ENCODE measurements at places on chromosomes 7 and 10.
A peak's percentile ranks its signal among the peaks of the same experiment; 100 is the strongest.

DNA sequence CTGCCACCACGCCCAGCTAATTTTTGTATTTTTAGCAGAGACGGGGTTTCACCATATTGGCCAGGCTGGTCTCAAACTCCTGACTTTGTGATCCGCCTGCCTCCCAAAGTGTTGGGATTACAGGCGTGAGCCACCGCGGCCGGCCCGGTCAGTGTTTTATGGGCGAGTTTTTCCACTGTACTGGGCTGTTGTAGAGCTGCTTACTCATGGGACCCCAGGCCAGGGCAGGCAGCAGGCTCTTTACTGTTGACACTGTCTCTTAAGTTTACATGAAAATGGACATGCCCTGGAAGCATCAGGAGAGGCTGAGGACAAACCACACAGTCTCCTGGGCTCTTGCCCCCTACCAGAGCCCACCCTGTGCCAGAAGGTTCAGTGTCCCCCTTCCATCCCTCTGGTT is 11.2 kb downstream of the NACAD start:
- no peak overlapping the region for H3K27ac ChIP-seq
- H3K4me3 ChIP-seq: no peak overlapping the region
- no peaks in the 10 kb centered on the region for H3K4me1 ChIP-seq

DNA sequence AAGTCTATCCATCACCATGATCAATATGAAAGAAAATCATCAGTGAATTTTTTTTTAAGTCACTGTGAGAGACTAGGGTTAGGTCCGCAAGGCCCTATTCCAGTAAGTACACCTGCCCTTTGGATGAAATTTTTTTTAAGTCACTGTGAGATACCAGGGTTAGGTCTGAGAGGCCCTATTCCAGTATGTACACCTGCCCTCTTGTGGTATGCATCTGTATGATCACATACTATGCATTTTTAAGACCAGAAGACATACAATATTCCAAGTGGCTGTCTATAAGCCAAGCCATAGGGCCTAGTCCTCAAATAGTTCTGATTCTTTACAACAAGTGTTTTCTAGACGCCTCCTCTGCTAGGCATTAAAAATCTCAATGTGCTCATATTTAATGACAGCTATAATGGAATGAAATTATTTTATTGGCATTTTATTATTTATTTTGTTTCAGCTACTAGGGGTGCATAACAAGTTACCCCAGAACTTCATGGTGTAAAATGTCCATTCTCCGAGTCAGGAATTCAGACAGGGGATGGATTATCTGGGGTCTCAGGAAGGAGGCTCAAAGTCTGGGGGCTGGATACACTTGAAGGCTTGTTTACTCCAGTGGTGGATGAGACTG is 53.1 kb downstream of the TEX36 start:
- no peak for DNase-seq
- H3K27me3 ChIP-seq: peaks cover 11% of the 10 kb centered on the region
- H3K27ac ChIP-seq: no peak overlapping the region
- H3K36me3 ChIP-seq: no peaks in the 10 kb centered on the region

DNA sequence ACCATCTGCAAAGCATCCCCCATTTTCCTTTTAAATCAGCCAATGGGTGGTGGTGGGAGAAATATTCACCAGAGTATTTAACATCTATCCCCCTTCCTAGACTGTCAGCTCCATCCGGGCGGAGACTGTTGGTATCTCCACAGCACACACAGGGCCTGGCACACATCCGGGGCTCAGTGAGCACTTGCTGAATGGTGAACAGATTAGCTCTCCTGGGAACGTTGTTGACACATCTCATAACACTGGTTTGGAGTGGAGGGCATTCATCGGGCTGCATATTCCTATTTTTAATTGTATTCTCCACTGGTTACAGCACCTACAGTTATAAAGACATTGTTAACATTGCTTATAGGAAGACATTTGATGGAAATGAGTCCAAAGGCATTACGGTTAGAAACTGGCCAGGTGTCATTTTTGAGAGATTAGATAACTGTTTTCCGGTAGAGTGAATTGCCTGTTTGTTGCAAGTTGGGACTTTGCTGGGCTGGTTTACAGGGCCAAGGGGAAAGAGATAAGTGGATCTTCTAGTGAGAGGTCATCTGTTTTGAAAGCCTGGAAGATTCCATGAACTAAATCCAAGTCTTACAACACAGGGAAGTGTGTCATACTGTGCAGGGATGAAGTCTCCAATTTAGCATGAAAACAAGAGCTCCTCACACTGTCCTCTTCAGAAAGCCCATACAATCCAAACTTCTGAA is 101.8 kb downstream of the EGFR start:
- 0 out of 2 replicates have a peak, but pooled peaks cover 2% of the 10 kb centered on the region for H3K36me3 ChIP-seq
- H3K4me3 ChIP-seq: no peak overlapping the region
- H3K27ac ChIP-seq: no peak overlapping the region
- no peak for DNase-seq
- no peaks in the 10 kb centered on the region for H3K27me3 ChIP-seq

DNA sequence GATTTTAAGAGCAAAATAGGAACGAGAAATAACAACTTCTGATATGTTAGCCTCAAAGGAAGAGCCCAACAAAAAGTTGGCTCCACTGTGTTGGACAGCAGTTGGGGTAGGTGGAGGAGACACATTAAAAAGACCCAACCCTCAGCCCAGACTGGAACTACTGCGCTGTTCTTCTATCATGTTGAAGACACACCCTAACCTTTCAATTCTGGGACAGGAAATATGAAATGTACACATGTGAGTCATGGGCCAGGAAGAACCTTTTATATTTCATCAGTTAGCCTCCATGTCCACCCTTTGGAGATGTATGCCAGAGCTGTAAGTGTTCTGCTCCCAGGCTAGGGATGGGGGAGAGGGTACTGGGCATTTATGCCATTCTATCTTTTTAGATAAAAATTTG is 22.1 kb downstream of the CLDN12 start:
- no peak overlapping the region for H3K27ac ChIP-seq
- no peak overlapping the region for H3K4me3 ChIP-seq
- no peaks in the 10 kb centered on the region for H3K4me1 ChIP-seq
- no peak for DNase-seq

GRCh38 chr7:48390388-48391327 is 219.4 kb downstream of the ABCA13 start:
- H3K4me1 ChIP-seq: peaks cover 24% of the 10 kb centered on the region
- DNase-seq: no peak
- H3K4me3 ChIP-seq: no peak overlapping the region
- no peaks in the 10 kb centered on the region for H3K36me3 ChIP-seq

GRCh38 chr10:8405596-8405995 is 351.1 kb downstream of the GATA3 start:
- no peak overlapping the region for H3K4me3 ChIP-seq
- peaks cover 4% of the 10 kb centered on the region for H3K4me1 ChIP-seq
- H3K27me3 ChIP-seq: no peaks in the 10 kb centered on the region
- no peak for DNase-seq

- H3K4me3 ChIP-seq: no peak overlapping the region
- no peak overlapping the region for H3K27ac ChIP-seq
- no peaks in the 10 kb centered on the region for H3K4me1 ChIP-seq
- H3K27me3 ChIP-seq: no peaks in the 10 kb centered on the region
These were observed 314.0 kb downstream of the DNAJB6 start for GRCh38 chr7:157650801-157651200.

- peaks cover 10% of the 10 kb centered on the region for H3K4me1 ChIP-seq
- no peak overlapping the region for H3K27ac ChIP-seq
- DNase-seq: peak; percentile 67
These were observed 24.6 kb upstream of the ITGA8 start for GRCh38 chr10:15744217-15744865.

- no peaks in the 10 kb centered on the region for H3K36me3 ChIP-seq
- no peak overlapping the region for H3K4me3 ChIP-seq
- no peaks in the 10 kb centered on the region for H3K4me1 ChIP-seq
- no peak overlapping the region for H3K27ac ChIP-seq
- DNase-seq: no peak
- H3K27me3 ChIP-seq: no peaks in the 10 kb centered on the region
These were observed 107.9 kb downstream of the PPP1R17 start for GRCh38 chr7:31794851-31795344.

DNA sequence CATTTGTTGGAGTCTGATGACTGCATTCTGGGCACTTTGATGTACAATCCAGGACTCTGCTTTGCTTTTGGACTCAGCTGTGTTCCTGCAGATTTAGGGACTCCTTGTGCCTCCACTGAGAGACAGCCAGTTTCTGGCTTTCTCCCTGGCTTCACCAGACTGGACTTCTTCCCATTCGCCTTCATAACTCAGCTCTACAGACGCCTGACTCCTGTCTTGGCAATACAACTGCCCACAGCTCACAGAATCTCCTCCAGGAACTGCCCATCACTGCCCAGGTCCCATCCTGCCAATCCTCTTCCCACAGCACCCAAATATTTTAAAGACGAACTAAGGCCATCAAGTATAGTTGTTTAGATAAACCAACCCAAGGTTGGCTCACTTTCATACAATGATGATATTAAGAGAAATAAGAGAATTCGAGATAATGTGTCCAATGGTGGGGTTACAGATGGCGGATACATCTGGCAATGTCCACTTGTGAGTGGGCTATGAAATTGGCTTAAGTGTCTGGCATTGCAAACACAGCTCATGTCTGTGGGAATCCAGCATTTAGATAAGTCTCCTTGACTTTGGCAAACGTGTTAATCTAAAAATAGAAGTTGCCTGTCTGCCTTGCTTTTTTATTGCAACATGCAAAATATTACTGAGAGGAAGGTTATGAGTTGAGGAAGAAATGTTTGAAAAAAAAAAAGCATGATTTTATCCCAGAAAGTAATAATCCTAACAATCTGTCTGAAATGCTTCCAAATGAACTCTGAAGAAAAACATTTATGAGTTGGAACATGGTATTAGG is 95.1 kb downstream of the ITGA8 start:
- H3K27me3 ChIP-seq: no peaks in the 10 kb centered on the region

DNA sequence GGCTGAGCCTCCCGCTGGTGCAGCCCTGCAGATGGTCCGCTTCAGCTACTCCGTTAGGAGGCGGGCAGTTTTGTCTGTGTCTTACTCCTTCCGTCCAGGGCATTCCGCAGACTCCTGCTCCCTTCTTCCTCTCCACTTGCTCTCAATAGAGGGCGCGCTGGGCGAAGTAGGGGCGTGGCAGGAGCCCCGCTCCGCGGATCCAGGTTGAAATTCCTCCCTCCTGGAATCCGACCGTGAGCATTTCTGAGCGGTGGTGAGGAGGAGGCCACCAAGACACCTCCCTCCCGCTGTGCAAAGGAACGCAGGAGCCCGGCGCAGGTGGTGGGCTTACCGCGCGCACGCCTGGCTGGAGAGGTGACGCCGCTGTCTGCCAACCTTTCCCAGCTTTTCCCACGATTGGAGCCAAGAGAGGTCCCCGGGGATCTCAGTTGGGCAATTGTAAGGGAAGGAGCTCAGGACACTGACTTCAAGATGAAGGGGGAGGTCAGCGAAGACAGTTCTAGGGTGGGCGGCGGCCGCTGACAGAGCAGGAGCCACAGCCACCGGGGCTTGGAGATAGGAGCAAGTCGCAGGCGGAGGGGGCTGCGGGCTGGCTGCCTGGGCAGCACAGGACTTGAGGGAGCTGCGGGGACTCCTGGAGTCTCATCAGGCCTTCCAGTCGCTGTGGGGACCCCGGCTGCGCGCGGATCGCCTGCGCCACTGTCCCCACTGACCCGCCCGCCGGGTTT is 1011.3 kb downstream of the XPNPEP1 start:
- H3K27ac ChIP-seq: no peak overlapping the region
- H3K4me1 ChIP-seq: peaks cover 8% of the 10 kb centered on the region
- no peaks in the 10 kb centered on the region for H3K27me3 ChIP-seq
- H3K36me3 ChIP-seq: no peaks in the 10 kb centered on the region
- peak; percentile 74 for DNase-seq

- H3K27me3 ChIP-seq: no peaks in the 10 kb centered on the region
- H3K4me3 ChIP-seq: no peak overlapping the region
- DNase-seq: no peak
- H3K27ac ChIP-seq: no peak overlapping the region
- no peaks in the 10 kb centered on the region for H3K36me3 ChIP-seq
These were observed 412.1 kb downstream of the SUGCT start for GRCh38 chr7:40546616-40547501.

- no peaks in the 10 kb centered on the region for H3K4me1 ChIP-seq
- DNase-seq: no peak
- no peaks in the 10 kb centered on the region for H3K27me3 ChIP-seq
- no peak overlapping the region for H3K27ac ChIP-seq
- H3K4me3 ChIP-seq: no peak overlapping the region
These were observed 17.6 kb downstream of the RSU1 start for GRCh38 chr10:16799621-16800020.

DNA sequence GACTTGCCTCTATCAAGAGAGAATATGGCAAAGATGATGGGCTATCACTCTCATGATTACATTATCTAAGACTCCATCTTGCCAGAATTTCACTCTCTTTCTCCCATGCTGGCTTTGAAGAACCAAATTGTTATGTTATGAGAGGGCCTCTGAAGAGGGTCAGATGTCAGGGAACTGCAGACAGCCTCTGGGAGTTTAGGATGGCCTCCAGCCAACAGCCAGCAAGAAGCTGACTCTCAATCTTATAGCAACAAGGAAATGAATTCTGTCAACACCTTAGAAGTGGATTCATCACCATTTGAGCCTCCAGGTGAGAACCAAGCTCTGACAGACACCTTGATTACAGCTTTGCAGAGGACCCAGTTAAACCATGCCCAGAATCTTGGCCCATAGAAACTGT is 33.6 kb downstream of the ZNF22 start:
- H3K36me3 ChIP-seq: no peaks in the 10 kb centered on the region
- no peaks in the 10 kb centered on the region for H3K4me1 ChIP-seq
- H3K27ac ChIP-seq: no peak overlapping the region
- no peaks in the 10 kb centered on the region for H3K27me3 ChIP-seq

DNA sequence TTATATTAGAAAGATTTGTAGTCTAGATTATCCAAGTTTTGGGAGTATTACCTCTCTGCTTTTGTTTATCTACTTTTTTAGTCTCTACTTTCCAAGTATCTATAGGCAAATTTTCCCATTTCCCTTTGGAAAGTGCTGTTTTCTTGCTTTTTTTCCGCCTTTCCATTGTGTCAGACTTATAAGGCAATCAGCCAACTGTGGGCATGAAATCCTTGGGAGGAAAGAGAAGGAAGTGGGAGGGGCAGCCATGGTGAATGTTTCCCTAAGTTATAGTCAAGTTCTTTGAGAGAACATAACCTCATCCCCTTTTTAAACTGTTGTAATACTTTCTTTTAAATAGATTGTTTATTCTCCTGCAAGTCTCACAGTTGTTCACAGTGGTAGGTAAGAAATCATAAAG is 52.6 kb downstream of the PTEN start:
- no peak for DNase-seq
- H3K27ac ChIP-seq: no peak overlapping the region
- H3K4me3 ChIP-seq: no peak overlapping the region
- peaks cover 20% of the 10 kb centered on the region for H3K36me3 ChIP-seq
- H3K27me3 ChIP-seq: no peaks in the 10 kb centered on the region

- no peaks in the 10 kb centered on the region for H3K27me3 ChIP-seq
- no peak overlapping the region for H3K4me3 ChIP-seq
- no peaks in the 10 kb centered on the region for H3K4me1 ChIP-seq
- H3K36me3 ChIP-seq: no peaks in the 10 kb centered on the region
These were observed 346.7 kb downstream of the NRG3 start for GRCh38 chr10:82221601-82222149.
